Activated naive CD8-positive, alpha-beta T cell treated with anti-CD3 and anti-CD28 coated beads, Interleukin-2, amount 10 ng/mL, durations not matched to agents 7 days and 5 days (primary cell): ENCODE measurements at places on chromosomes 11 and 22.
A peak's percentile ranks its signal among the peaks of the same experiment; 100 is the strongest.

- H3K36me3 ChIP-seq = no peaks in the 10 kb centered on the region
- H3K27me3 ChIP-seq = peaks cover 13% of the 10 kb centered on the region
- no peak for DNase-seq
Measured at GRCh38 chr11:116808262-116809175, 14.6 kb downstream of the APOA4 start.

GRCh38 chr22:29457730-29458129 is 19.3 kb downstream of the RFPL1 start:
- no peak overlapping the region for H3K27ac ChIP-seq
- DNase-seq = no peak
- no peaks in the 10 kb centered on the region for H3K36me3 ChIP-seq

GRCh38 chr11:119284344-119285157 is 32.4 kb downstream of the MCAM start:
- peak overlapping the region; percentile 15 for H3K27ac ChIP-seq
- peaks cover 22% of the 10 kb centered on the region for H3K36me3 ChIP-seq
- H3K4me1 ChIP-seq = peaks cover 26% of the 10 kb centered on the region
- no peak overlapping the region for H3K4me3 ChIP-seq

DNA sequence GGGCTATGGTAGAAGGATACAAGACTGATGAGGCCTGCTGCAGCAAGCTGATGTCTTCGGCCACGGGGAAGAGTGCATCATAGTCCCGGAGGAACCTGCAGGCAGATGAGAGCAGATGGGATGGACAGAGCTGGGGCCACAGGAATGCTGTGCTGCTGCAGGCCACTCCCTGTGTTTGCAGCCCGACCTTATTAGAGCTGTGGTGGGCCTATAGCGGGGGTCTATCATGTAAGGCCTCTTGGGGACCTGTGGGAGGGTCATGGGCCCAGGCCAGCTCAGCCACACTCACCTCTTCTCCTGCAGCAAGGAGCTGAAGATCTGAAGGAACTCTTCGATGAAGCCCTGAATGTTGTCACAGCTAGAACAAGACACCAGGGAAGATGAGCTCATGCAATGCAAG is 31.9 kb downstream of the ASCC2 start:
- no peak overlapping the region for H3K4me3 ChIP-seq
- no peaks in the 10 kb centered on the region for H3K4me1 ChIP-seq
- H3K27ac ChIP-seq = no peak overlapping the region
- DNase-seq = no peak
- H3K27me3 ChIP-seq = no peaks in the 10 kb centered on the region

DNA sequence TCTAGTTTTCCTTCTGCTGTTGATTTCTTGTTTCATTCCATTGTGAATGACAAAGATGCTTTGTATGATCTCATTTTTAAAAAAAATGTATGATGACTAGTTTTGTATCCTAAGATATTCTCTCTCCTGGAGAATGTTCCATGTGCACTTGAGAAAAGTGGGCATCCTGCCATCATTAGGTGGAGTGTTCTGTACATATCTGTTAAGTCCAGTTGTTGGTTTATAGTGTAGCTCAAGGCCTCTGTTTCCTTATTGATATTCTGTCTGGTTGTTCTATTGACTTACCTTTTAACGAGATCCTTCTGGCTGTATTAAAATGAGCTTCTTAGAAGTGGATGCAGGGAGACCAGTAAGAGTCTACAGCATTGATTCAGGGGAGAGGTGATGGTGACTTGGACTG is 35.2 kb downstream of the SGSM1 start:
- no peaks in the 10 kb centered on the region for H3K36me3 ChIP-seq
- no peak for DNase-seq
- peaks cover 8% of the 10 kb centered on the region for H3K27me3 ChIP-seq
- H3K4me1 ChIP-seq = peaks cover 8% of the 10 kb centered on the region
- no peak overlapping the region for H3K4me3 ChIP-seq

- no peaks in the 10 kb centered on the region for H3K36me3 ChIP-seq
- DNase-seq = no peak
- H3K4me1 ChIP-seq = no peaks in the 10 kb centered on the region
Measured at GRCh38 chr11:117679461-117679860, 117.6 kb downstream of the DSCAML1 start.

DNA sequence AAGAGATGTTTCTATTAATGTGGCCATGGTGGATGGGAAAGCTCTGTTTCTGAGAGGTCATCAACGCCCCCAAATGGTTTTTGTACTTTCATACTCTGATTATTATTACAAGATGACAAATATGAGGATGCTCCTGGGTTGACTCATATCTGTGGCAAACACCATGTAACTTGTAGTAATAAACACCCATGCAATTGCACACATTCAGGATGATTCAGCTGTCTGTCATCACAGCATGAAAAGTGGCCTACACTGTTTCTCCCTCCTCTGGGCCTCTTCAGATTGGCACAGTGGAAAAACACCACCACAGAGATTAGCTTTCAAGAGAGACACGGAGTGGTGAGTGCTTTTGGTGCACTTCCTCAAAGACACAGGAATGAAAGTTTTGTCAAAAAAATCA is 85.4 kb downstream of the MTNR1B start:
- no peaks in the 10 kb centered on the region for H3K4me1 ChIP-seq
- H3K4me3 ChIP-seq = no peak overlapping the region
- H3K27me3 ChIP-seq = no peaks in the 10 kb centered on the region
- DNase-seq = no peak

- peaks cover 3% of the 10 kb centered on the region for H3K4me1 ChIP-seq
- H3K4me3 ChIP-seq = no peak overlapping the region
- no peak for DNase-seq
- H3K36me3 ChIP-seq = no peaks in the 10 kb centered on the region
Measured at GRCh38 chr11:9774591-9775397, 110.9 kb downstream of the SWAP70 start.

- no peaks in the 10 kb centered on the region for H3K36me3 ChIP-seq
- DNase-seq = peak; percentile 28
- H3K27ac ChIP-seq = no peak overlapping the region
- H3K4me1 ChIP-seq = peaks cover 4% of the 10 kb centered on the region
Measured at GRCh38 chr22:46012182-46012880, 35.4 kb upstream of the WNT7B start.

- H3K36me3 ChIP-seq = no peaks in the 10 kb centered on the region
- no peaks in the 10 kb centered on the region for H3K27me3 ChIP-seq
Measured at GRCh38 chr11:39542460-39542859, 1917.0 kb downstream of the LRRC4C start.

DNA sequence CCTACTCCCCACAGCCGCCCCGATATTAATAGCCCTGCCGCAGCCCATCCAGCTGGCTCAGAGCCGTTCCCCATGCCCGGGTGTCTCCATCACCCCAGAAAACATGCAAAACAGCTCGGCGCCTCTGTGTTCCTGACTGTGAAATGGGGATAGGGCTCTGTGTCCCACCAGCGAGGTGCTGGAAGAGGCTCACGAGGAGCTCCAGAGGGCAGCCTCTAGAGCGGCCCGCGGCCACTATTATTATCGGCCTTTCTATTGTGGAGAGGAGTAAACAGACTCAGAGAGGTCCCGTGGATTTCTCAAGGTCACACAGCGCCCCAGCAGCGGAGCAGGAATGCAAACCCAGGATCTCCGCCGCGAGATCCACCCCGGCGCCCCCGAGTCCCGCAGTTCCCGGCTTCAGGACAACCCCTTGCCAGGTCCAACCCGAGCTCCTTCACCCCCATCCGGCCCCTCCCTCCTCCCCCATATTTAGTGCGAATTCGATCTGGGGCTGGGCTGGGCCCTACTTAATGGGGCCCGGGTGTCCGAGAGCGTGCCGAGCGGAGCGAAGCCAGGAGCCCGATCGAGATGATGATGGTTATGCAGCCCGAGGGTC is at the start of gene ACTN3:
TSS of gene ACTN3 (plus strand) at position 536 of the 598 bp plus-strand sequence. CDS start at position 571, 35 bp downstream.
- peaks cover 16% of the 10 kb centered on the region for H3K36me3 ChIP-seq
- peaks cover 24% of the 10 kb centered on the region for H3K4me1 ChIP-seq
- peak within 1 kb of the TSS; percentile 62 for H3K27ac ChIP-seq
- no peak for DNase-seq

DNA sequence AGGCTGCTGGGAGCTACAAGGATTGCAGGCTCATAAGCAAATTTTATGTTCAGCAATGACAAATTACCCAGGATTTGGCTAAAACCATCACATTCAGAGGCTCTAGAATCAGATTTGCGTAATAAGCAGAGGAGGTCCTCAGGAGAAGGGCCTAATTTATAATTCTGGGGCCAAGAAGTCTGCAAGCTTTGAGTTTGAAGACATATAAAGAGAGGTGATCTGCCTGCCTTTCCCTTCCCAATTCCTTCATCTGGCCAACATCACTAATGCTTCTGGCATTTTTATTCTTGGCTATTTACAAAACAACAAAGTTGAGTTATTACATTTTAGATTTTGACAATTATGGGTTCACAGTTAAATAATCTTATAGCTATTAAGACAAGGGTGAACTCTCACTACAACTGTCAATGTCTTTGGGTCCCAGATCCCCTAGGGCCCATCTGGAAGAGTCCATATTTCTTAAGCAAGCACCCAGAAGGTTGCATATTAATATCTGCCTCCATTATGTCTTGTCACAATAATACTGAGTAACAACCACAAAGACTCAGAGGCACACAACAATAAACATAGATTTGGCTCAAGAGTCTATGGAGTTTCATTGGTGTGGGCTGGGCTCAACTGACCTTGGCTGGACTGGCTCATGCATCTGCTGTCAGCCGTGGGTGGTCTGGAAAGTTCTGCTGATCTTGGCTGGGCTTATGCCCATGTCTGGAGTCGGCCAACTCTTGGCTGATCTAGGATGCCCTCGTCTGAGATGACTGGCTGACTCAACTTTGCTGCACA is 67.2 kb upstream of the CD82 start:
- H3K27me3 ChIP-seq = peaks cover 4% of the 10 kb centered on the region
- no peak overlapping the region for H3K4me3 ChIP-seq

- DNase-seq = no peak
- no peak overlapping the region for H3K4me3 ChIP-seq
- no peaks in the 10 kb centered on the region for H3K4me1 ChIP-seq
- H3K36me3 ChIP-seq = no peaks in the 10 kb centered on the region
- H3K27me3 ChIP-seq = no peaks in the 10 kb centered on the region
Measured at GRCh38 chr11:131886201-131886600, 515.8 kb downstream of the NTM start.

GRCh38 chr11:28584992-28585391 is 476.8 kb downstream of the METTL15 start:
- no peaks in the 10 kb centered on the region for H3K27me3 ChIP-seq
- no peak overlapping the region for H3K4me3 ChIP-seq
- no peak for DNase-seq
- no peaks in the 10 kb centered on the region for H3K36me3 ChIP-seq

GRCh38 chr11:119459293-119459976 is 36.5 kb upstream of the THY1 start:
- no peaks in the 10 kb centered on the region for H3K36me3 ChIP-seq
- peaks cover 35% of the 10 kb centered on the region for H3K27me3 ChIP-seq
- no peak for DNase-seq
- H3K4me1 ChIP-seq = no peaks in the 10 kb centered on the region
- no peak overlapping the region for H3K4me3 ChIP-seq
- no peak overlapping the region for H3K27ac ChIP-seq

- peaks cover 6% of the 10 kb centered on the region for H3K4me1 ChIP-seq
- no peak overlapping the region for H3K27ac ChIP-seq
- no peaks in the 10 kb centered on the region for H3K27me3 ChIP-seq
Measured at GRCh38 chr11:216081-216974, 8.8 kb downstream of the RIC8A start.

DNA sequence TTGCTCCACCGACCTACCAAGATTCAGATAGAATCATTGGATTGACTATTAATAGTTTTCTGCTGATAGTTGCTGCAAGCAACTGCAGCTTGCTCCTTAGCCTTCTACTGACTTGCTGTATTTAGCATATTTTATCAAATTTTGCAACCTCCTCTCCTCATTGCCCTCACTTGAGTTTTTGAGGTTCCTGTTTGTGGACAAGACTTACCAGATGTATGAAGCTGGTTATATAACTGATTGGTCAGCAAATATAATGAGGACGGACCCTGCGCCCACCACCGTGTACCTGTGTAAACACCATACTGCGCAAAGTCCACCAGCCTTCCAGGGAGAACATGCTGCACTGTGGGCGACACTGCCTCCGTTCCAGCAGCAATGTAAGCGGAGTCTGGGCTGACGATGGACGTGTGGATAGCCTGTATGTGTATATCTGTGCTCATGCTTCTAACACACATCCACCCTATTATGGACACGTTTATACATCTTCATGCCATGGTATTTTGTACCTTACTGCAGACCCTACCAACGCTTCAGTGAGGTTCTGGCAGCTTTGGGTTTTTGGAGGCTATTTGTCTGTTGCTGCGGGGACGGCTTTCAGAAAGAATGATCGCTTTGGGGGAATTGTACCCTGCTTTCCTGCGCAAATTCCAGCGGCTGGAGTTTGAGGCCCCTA is 1.5 kb upstream of the USP18 start:
- peaks cover 33% of the 10 kb centered on the region for H3K36me3 ChIP-seq
- no peaks in the 10 kb centered on the region for H3K27me3 ChIP-seq
- DNase-seq = no peak
- peak overlapping the region; percentile 87 for H3K27ac ChIP-seq
- H3K4me1 ChIP-seq = peaks cover 36% of the 10 kb centered on the region

GRCh38 chr22:27809226-27809603 is 7.7 kb upstream of the MN1 start:
- peaks cover 11% of the 10 kb centered on the region for H3K27me3 ChIP-seq
- peaks cover 2% of the 10 kb centered on the region for H3K4me1 ChIP-seq
- no peak overlapping the region for H3K4me3 ChIP-seq
- no peaks in the 10 kb centered on the region for H3K36me3 ChIP-seq
- no peak for DNase-seq

GRCh38 chr11:83195143-83195466 is 1.6 kb downstream of the ANKRD42 start:
- H3K4me3 ChIP-seq = peak overlapping the region; percentile 94
- peak overlapping the region; percentile 94 for H3K27ac ChIP-seq
- H3K4me1 ChIP-seq = peaks cover 30% of the 10 kb centered on the region
- H3K27me3 ChIP-seq = no peaks in the 10 kb centered on the region

- H3K4me3 ChIP-seq = no peak overlapping the region
- H3K36me3 ChIP-seq = no peaks in the 10 kb centered on the region
- H3K4me1 ChIP-seq = no peaks in the 10 kb centered on the region
- H3K27ac ChIP-seq = no peak overlapping the region
- peaks cover 2% of the 10 kb centered on the region for H3K27me3 ChIP-seq
- DNase-seq = no peak
Measured at GRCh38 chr11:133136376-133136775, 395.9 kb downstream of the OPCML start.

DNA sequence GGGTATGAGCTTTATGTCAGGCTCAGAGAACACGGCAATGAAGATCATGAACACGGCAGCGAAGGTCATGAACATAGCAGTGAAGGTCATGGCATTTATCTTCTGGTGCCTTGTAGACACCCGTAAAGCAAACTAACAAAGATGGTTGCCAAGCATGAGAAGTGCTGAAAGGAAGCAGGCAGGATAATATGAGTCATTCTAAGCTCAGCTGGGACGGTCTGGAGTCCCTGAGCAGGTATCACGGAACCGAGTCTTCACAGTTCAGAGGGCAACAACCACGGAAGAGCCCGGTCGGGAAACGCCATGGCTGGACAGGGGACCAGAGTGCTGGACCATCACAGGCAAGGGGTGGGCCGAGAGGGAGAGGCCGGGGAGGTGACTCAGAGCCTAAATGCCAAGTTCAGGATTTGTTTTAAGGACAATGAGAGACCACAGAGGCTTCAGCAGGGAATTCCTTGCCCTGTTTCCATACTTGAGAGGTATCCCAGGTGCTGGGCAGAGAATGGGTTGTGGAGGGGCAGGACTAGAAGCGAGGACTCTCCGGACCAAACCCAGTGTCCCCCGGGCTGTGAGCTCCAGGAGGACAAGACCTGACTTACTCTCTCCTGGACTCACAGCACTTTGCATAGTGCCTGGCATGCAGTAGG is 13.1 kb upstream of the MS4A10 start:
- H3K27me3 ChIP-seq = peaks cover 3% of the 10 kb centered on the region
- H3K4me3 ChIP-seq = no peak overlapping the region
- H3K4me1 ChIP-seq = peaks cover 7% of the 10 kb centered on the region
- DNase-seq = no peak
- H3K27ac ChIP-seq = no peak overlapping the region
